ENCODE measurements at places on chromosomes 16 and 17.
A peak's percentile ranks its signal among the peaks of the same experiment; 100 is the strongest.

DNA sequence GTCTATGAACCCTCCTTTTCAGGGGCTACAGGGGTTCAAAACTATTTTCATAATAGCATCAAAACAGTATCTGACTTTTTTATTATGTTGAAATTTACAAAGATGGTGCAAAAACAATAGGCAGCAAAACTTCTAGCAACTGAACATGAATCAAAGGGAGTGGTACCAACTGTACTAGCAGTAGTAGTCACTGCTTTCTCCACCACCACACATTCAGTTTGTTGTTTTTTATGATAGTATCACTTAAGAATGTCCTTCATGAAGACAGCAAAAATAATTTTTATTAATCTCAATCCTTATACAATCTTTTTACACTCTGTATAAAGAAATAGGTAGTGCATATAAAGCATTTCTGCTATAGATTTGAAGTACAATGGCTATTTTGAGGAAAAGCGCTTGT lies 47.6 kb downstream of the MED13 start:
- no peak for DNase-seq

GRCh38 chr16:54577651-54578128 lies 291.1 kb upstream of the IRX3 start:
- DNase-seq = no peak

- no peak for DNase-seq
These were observed 41.3 kb downstream of the BAIAP2 start for GRCh38 chr17:81076141-81076679.

- DNase-seq = no peak
These were observed 35.7 kb upstream of the MED9 start for GRCh38 chr17:17440938-17441675.

GRCh38 chr17:40986920-40987319 lies 2.8 kb upstream of the KRT40 start:
- DNase-seq = no peak

- no peak for DNase-seq
These were observed 121.8 kb upstream of the IRX5 start for GRCh38 chr16:54808890-54809289.

GRCh38 chr17:6501359-6501758 lies 55.0 kb downstream of the PITPNM3 start:
- no peak for DNase-seq

- peak; percentile 70 for DNase-seq
These were observed at the start of gene ACAP1 for GRCh38 chr17:7336240-7337175. TSS of gene ACAP1 (plus strand) at chr17:7336529. CDS start at chr17:7336735, 206 bp downstream.

DNA sequence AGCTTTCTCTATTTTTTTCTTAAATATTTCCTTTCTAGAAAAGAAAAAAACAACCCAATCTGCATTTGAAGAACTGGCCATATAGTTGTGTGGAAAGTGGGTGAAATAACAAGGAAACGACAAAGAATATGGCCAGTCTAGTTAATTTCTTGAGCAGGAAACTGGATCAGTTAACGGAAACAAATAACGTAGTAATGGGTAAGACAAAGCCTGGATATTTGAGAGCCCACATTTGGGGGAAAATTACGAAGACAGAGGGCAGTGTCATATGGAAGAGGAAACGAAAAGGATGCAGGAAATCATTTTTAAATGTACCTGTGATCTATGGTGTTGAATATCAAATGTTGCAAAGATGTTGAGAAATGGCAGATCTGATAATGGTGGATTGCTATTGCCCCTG lies 78.6 kb downstream of the HS3ST3A1 start:
- DNase-seq = no peak

GRCh38 chr17:263773-264172 lies 82.3 kb upstream of the DOC2B start:
- no peak for DNase-seq

DNA sequence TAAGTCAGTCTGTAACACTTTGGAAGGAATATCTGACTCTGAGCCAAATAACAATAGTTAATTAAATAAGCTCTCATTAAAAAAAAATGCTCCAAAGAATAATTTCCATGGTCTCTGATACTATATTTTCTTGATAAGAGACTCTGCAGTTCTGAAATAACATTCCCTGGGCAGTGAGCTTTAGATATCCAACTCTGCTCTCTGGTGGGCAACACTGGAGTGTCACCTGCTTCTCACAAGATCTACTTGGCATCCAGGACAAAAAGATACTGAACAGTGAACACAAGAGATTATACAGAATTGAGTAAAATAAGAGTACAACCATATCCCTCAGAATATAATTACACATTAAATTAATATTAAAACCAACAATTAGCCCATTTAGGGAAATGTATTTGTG lies 13.7 kb downstream of the BLMH start:
- no peak for DNase-seq

DNA sequence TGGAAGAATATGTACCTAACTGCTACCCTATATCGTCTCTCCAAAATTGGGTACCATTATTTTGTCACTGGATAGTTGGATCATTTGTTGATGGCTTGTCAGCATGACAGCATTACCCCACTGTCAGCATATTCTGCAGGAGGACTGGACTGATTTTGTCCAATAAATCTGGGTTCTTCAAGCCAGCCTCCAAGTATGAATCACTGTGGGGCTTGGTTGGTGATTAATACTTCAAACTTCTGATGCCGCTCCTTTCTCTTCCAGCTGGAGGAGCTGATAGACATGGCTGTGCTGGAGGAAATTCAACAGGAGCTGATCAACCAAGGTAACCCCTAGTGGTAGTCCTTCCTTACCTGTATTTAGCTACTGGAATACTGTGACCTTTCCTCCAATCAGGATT lies 2.5 kb downstream of the RPAIN start:
- DNase-seq = no peak

DNA sequence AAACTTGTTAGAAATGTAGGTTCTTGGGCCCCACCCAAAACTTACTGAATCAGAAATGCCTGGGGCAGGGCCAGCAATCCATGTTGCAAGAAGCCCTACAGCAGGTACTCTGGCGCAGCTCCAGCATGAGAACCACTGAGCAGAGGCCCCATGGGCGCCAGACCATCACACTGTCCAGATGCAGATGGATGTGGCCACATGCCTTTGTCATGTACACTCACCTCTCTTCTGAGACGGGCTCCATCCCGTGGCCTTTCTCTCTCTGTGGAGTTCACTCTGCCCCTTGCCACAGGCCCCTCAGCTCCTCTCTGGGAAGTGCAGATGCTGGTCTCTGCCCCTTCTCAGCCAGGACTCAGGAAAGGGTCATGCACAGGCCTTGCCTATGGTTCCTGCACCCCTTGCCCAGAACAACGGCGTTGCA lies 2.3 kb upstream of the CCNF start:
- no peak for DNase-seq

DNA sequence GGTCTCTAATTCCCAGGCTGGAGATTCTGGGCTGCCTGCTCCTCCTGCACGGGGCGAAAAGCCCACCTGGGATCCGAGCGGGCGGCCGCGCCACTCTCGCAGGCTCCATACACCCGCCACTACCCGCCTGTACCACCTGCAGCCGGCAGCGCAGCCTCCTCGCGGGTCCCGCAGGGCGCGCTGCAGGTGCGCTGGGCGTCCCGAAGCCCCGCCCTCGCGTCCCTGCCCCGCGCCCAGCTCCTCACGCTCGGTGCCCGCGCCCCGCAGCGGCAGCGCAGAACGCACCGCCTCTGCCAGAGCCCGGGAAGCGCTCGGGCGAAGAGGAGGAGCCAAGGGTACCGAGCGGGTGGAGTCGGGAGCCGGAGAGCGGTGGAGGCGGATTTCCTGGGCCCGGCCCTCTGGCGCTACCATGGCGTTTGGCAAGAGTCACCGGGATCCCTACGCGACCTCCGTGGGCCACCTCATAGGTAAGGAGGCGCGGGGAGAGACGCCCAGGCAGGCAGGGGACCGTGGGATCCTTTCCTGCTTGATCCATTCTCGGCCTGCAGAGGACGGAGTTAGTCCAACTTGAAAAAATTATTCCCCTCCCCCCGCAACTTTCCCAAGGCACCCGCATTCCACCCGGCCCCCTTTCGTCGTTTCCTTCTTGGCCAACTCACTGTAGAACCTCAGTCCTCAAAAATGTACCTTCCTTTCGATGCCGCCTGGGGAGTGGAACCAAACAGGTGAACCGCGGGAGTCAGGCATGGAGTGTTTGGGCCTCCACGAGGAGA lies at the start of gene TOM1L1:
Gene TOM1L1, plus strand, starts transcription at position 396 of the 773 bp plus-strand sequence. Its CDS starts 14 bp downstream, at position 410.
- peak; percentile 33 for DNase-seq

GRCh38 chr16:62077998-62078397 lies 41.8 kb upstream of the CDH8 start:
- no peak for DNase-seq

GRCh38 chr17:60388742-60389141 lies 3.2 kb downstream of the USP32 start:
- no peak for DNase-seq

DNA sequence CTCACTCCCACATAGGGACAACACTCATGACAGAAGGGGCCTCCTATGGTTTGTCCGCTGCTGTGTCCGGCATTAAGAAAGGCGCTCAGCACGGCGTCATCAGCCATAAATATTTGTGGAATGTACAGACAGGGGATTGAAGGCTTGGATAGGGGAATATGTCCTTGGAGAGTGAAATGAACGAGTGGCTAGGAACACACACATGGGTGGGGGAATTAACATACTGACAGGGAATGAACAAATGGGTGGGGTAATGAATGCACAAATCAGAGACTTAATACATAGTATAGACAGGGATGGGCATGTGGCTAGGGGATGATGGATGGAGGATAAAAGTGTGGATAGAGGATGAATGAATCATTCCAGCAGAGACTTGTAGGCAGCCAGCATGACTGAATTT lies 154.0 kb upstream of the HSBP1 start:
- no peak for DNase-seq

GRCh38 chr16:83945587-83945986 lies 7.5 kb upstream of the OSGIN1 start:
- no peak for DNase-seq

DNA sequence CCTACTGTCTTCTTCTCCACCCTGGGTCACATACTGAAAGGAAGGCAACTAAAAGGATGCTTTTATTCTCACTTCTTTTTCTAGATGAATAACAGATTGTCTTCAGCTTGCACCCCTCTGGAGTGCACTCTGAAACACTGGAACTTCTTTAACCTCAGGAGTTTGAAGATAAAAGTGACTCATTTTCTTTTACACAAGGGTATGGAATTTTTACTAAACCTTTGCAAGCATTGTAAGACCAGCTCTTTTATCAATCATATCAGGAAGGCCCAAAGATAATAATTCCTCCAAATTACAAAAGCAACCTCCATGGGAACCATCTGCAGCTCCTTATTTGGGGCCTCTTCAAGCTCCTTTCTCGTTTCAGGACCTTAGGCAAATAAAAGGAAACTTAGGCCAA lies 193.5 kb upstream of the KIF2B start:
- DNase-seq = no peak

- DNase-seq = no peak
These were observed 3.9 kb downstream of the HS3ST3A1 start for GRCh38 chr17:13597723-13598347.

GRCh38 chr16:80741724-80742123 lies 62.7 kb downstream of the CDYL2 start:
- no peak for DNase-seq

DNA sequence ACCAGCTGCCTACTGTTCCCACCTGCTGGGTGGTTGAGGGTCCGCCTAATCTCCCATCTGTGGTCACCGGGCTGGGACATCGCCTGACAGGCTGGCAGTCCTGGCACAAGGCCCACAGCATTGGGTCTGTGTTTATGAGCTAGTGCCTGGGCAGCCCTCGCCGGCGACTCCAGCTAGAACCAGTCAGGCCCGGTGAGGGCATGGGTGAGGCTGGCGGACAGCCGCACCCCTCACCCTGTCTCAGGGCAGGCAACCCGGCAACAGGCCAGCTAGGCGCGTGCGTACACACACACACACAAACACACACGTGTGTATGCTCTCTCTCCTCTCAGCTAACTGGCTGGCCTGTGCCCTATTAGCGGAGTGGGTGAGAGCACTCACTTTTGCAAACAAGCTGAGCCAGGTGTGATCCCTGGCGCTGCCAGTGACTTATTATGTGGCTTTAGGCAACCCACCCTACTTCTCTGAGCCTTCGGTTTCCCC lies 10.4 kb downstream of the HSD11B2 start:
- DNase-seq = no peak

DNA sequence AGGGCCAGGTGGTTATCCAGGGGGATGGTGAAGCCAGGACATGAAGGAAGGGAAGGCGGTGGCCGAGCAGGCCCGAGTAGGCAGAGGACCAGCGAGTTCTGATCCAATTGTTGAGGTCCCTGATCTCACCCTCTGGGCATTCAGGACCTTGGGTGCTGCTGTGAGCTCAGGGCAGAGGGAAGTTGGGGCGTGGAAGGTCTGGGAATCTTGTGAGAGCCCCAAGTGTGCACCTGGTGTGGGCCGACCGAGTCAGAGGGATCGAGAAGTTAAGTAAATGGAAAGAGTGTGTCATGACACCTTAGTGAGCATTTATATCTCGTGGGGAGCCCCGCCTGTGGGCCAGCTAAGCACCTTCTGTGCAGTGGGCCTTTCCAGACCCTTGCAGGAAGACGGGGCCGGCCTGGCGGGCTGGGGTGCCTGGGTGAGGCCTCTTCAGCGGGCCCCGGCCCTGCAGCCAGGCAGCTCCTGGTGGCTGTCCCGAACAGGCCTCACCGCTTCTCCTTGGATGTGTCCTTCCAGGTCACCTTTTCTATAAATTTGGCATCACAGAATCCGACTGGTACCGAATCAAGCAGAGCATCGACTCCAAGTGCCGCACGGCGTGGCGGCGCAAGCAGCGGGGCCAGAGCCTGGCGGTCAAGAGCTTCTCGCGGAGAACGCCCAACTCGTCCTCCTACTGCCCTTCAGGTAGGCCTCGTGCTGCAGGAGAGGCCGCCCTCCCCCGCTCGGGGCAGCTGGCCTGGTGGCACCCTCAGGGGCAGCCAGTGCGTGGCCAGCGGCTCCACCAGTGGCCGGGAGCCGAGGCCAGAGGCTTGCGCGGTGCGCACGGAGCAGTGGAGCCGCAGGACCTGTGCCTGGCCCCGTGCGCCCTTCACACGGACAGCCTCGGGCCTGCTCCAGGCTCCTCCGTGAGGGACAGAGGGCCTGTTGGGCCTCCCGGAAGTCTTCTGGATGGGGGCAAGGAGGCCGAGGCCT lies 76.0 kb downstream of the BANP start:
- no peak for DNase-seq

DNA sequence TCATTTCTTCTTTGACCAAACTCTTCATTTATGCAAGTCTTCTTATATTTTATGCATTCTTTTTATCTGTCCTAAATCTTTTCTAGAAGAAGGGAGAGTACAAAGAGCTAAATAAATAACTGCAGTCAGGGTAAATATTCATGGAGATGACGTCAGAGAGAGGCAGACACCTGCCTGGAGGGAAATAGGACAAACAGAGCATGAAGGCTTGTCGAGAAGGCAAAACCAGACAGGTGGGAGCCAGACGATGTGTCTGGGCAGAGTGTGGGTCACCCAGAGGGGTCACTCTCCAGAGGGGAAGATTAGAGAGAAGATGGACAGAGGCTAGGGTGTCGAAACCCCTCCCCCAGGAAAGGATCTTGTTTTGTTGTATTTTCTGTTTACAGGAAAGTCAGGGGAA lies 78.3 kb upstream of the RPL38 start:
- DNase-seq = no peak
